AG04449 (cell line): ENCODE measurements at places on chromosomes 1 and 21.

DNA sequence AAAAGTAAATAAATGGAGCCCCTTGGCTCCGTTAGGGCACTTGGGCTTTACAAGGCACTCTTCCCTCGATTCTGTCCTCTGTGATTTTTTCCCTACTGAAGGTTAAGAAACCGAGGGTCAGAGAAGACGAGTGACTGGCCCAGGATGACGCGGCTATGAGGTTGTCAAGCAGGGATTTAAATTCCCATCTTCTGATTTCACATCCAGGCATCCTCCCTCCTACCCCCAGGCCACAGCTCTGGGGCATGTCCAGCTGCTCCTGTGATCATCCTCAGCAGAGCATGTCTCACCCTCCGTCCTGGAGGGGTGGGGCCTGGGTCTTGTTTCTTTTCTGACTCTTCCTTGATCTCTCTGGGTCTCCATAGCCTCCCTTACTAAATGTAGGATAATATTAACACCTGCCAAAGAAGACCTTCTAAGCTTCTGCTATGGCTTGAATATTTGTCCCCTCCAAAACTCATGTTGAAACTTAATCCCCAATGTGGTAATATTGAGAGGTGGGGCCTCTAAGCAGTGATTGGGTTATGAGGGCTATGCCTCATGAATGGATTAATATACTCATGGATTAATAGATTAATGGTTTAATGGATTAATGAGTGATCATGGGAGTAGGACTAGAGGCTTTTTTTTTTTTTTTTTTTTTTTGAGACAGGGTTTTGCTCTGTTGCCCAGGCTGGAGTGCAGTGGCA, 4.6 kb downstream of the CRYBG2 start:
- DNase-seq = peak; percentile 34

GRCh38 chr1:23168079-23168444, 594 bp downstream of the LUZP1 start:
- DNase-seq = no peak

- no peak for DNase-seq
Observed at GRCh38 chr1:159011751-159012150, 2.0 kb downstream of the IFI16 start.

DNA sequence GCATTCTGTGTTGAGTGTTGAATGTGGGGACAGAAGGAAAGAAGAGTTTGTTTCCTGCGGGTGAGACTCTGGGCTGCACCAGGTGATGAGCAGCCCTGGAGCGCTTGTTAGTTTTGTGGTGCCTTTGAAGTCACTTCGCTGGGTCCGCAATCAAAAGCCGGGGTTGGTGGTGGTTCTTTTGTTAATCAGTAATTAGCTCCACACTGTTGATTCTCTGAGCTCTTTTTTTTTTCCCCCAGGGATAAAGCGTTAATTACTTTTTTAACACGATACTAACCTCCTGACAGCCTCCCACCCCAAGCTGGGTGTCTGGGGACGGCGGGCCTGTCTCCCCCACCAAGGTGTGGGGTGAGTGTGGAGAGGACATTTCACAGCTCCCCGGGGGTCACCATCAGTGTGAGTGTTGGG, 56.6 kb downstream of the AGPAT3 start:
- DNase-seq = no peak

DNA sequence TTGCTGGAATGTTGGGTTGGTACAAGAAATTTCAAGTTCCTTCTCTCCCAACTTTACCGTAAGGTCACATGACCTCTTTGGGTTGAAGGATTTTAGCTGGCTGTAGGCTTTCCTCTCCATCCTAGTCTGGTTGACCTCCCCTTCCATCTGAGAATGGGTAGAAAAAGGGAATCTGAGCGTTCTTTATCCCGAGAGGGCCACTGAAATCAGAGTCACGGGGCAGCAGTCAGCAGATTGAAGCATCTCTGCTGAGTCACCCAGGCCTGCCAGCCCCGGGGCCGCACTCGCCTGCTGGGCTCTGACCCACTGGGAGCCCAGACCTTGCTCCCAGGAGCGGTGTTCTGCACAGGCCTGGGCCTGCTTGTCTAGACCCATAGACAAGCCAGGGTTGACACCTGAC, 31.0 kb downstream of the TMCC2 start:
- no peak for DNase-seq

DNA sequence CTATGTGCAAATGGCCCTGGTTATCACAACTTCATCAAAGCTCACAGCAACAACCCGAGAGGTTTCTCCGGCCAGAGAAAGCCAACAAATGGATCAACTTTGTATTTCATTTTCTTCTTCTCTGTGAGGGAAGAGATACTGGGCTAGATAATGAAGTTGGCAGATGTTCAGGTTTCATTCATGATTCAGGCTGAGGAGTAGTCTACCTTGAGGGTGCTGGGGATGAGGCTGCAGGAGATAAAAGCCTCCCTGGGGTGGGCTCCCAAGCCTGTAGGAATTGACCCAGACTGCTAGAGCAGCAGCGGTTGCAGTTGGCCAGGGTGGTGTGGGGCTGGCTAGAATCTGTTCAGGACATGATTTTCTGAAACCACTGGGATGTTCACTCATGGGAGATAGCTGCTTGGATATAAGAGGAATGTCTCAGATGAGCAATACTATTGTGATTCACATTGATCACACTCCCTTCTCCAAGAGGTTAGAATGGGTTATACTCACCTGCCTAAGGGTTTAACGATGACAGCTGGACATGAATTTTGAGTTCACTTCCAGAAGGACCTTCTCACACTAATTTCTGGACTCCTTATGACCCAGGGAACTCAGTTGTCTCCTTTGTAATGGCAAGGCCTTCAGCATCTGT, 64.0 kb downstream of the SYT6 start:
- DNase-seq = no peak

- DNase-seq = no peak
Observed at GRCh38 chr1:164155347-164155746, 403.6 kb upstream of the PBX1 start.

GRCh38 chr1:220796530-220796929, 9.8 kb downstream of the MTARC1 start:
- DNase-seq = no peak

GRCh38 chr1:12616709-12617373, 1.2 kb downstream of the DHRS3 start:
- DNase-seq = no peak

DNA sequence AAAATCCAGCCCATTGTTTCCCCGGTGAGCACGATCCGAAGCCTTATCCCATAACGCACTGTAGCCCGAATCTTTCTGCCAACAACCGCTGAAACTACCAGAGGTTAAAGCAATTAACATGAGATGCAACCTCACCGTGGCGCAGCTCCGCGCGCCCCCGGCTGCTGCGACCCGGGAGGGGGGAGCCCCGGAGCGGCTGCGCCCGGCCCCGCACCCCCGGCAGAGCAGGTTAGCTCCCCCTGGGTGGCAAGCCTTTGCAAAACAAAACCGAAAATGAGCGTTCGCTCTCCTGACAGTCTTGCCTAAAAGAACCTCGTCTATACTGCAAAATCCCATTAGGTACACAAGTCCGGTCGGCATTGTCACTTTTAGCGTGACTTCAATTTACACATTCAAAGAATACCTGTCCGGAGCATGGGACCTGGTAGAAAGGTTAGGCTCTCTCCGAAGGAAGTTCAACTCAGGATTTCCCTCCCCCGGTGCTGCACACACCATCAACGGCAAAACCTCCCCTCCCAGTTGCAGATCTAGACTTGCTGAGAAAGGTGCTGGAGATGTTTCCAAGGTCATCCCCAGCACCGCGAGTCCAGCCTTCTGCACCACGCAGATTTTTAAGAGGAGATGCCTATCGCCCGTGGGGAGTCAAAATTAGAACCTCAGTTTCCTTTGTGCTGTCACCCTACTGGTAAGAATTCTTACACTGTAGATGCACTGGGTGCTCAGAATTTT, 107.5 kb downstream of the ZNF281 start:
- DNase-seq = no peak

GRCh38 chr1:246677842-246678241, 46.4 kb upstream of the SCCPDH start:
- no peak for DNase-seq

GRCh38 chr1:244187310-244187709, 136.2 kb downstream of the ZBTB18 start:
- no peak for DNase-seq

GRCh38 chr1:241990040-241990439, 8.9 kb downstream of the MAP1LC3C start:
- DNase-seq = peak; percentile 14

- no peak for DNase-seq
Observed at GRCh38 chr1:157773493-157774350, 3.2 kb downstream of the FCRL2 start.

GRCh38 chr1:213381572-213382084, 330.6 kb downstream of the RPS6KC1 start:
- no peak for DNase-seq

DNA sequence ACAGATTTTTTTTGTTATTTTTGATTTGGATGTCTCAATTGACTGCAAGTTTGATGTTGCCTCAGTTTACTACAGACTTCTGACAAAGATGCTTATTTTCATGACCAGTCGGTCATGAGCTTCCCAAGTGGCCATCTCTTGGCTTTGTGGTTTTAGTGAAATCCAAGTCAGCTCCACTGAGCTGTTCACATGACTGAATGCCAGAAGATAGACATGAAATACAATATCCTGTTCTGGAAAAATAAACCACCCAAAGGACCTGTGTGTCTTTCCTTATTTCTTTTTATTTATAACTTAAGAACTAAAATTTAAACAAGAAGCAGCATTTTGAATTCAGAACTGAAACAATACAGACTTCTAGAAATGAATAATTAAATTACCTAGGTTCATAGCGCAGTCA, 89.3 kb downstream of the HMCN1 start:
- no peak for DNase-seq

GRCh38 chr1:46804027-46804889, 5.4 kb downstream of the CYP4B1 start:
- no peak for DNase-seq

DNA sequence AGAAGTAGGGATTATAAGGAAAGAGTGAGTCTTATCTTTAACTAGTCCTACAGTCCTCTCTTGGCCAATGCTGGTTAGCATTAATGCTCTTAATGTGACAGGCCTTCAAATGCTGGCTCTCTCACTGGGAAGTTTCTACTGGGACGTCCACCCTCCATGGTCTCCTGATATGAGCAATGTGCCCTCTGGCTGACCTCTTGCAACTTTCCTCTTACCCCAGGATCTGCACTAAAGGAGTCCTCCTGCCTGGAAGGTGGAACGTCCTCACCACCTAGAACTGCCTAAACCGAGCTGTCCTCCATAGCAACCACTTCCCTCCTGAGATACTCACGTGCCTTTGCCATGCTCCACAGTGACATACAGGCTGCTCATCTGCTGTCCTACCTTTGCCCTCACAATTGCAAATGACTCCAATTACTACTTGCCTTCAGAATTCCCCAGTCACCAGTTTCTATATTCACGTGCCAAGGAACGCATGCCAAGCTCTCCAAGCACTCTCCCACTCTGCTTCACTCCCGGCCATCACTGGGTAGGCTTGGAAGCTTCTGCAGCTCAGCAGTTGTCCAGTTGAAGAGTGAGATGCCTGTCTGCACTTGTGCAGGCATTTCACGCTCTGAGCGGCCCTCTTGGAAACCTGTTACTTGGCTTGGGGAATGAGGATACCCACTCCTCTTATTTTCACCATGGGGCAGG, 404.7 kb downstream of the RRAGC start:
- no peak for DNase-seq

- no peak for DNase-seq
Observed at GRCh38 chr1:184035719-184036516, 1.6 kb downstream of the COLGALT2 start.

- DNase-seq = no peak
Observed at GRCh38 chr1:224482619-224483018, 48.0 kb upstream of the WDR26 start.

DNA sequence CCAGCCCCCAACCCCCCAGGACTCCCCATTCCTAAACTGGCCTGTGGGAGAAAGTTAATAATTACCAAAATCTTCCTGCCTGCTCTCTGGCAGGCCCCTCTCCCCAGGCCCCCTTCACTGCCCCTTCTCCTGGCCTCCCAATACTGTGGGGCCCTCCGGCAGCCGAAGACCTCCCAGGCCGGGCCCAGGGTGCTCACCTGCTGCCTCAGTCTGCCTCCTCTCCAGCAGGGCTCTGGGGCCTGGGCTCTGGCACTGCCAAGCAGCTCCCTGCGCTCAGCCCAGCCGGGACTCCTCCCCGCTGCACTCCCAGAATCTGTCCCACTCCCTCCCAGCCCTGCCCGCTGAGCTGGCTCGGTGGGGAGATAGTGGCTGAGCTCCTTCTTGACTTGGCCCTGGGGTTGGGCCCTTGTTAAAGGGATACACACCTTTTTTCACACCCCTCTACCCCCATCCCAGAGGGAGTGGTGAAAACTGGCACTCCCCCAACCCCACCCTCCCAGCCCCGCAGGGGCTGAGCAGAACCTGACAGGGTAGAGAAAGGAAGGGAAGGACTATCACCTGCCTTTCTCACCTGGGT, at the start of gene S100A16:
Gene S100A16 (minus strand): TSS at position 383 of the 577 bp plus-strand sequence. CDS start 4,986 bp downstream, outside the sequence.
- no peak for DNase-seq

GRCh38 chr1:228007049-228007800, 427 bp downstream of the WNT3A start:
- DNase-seq = no peak

GRCh38 chr1:113579256-113580018, 179.8 kb downstream of the PHTF1 start:
- DNase-seq = no peak

DNA sequence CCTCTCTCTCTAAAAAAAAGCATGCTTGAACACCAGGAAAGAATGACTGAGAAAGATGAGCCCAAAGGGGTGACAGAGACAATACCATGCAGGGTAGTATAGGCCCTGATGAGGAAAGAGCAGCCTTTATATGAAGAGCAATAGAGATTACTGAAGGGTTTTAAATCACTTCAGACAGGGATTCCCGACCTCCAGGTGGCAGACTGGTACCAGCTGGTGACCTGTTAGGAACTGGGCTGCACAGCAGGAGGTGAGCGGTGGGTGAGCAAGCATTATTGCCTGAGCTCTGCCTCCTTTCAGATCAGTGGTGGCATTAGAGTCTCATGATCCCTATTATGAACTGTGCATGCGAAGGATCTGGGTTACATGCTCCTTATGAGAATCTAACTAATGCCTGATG, 30.8 kb upstream of the GTF2B start:
- DNase-seq = no peak

DNA sequence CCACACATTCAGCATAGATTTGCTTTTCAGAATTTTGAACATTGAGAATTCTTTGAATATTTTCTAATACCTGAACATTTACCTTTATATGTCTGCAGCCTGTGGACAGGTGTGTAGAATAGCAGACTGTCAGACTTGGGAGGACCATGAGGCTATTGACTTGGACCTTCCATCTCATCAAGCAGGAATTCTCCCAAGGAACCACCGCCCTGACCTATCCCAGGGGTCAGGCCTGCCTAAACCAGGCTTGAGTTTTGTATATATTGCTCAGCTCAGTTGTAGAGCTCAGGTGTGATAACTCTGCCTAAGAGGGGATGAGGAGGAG, 53.2 kb downstream of the RUNX1 start:
- DNase-seq = no peak

GRCh38 chr1:228210712-228211530, 3.1 kb downstream of the OBSCN start:
- DNase-seq = no peak

DNA sequence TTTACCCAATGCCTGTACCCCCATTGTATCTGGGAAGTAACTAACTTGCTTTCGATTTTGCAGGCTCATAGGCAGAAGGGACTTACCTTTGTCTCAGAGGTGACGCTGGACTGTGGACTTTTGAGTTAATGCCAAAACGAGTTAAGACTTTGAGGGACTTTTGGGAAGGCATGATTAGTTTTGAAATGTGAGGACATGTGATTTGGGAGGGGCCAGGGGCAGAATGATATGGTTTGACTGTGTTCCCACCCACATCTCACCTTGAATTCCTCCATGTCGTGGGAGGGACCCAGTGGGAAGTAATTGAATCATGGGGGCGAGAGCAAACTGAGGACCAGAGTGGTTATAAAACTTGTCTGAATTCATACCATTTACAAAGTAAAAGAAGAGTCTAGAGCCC, 77.1 kb upstream of the HOOK1 start:
- DNase-seq = no peak
